ENCODE measurements at places on chromosomes 5 and 9. TPM values are rescaled to one million over a fixed set of nuclear protein-coding genes. Genes with fewer than 3 reads are reported as not detected.

SLC45A2 gene
- total RNA-seq: 0.82 TPM

PCDHGA9 gene
- total RNA-seq: 5.2 TPM

LMX1B gene
- 0.74 TPM for total RNA-seq

PDE6A gene
- total RNA-seq: not detected

AIF1L gene
- 15.4 TPM for total RNA-seq

CFAP90 gene
- total RNA-seq: not detected

QRFP gene
- not detected for total RNA-seq

LCN9 gene
- total RNA-seq: not detected

ZFP37 gene
- 1.0 TPM for total RNA-seq

CMYA5 gene
- 1,662 TPM for total RNA-seq

ST8SIA4 gene
- total RNA-seq: 1.9 TPM

ADAMTS6 gene
- total RNA-seq: 0.74 TPM

SIL1 gene
- 32.7 TPM for total RNA-seq

C5orf22 gene
- total RNA-seq: 18.8 TPM

ATP10B gene
- total RNA-seq: not detected

TMED9 gene
- total RNA-seq: 63.8 TPM

SPINK6 gene
- not detected for total RNA-seq

CNTLN gene
- total RNA-seq: 5.9 TPM

IFNA8 gene
- total RNA-seq: not detected

IFNK gene
- not detected for total RNA-seq

FCN2 gene
- not detected for total RNA-seq

DDX4 gene
- not detected for total RNA-seq

NADK2 gene
- total RNA-seq: 17.9 TPM

POLR3G gene
- 0.85 TPM for total RNA-seq

ANKRD31 gene
- total RNA-seq: 0.08 TPM

ENTPD8 gene
- not detected for total RNA-seq

SPINK7 gene
- total RNA-seq: not detected

CD274 gene
- 14.1 TPM for total RNA-seq

SLC46A2 gene
- not detected for total RNA-seq

DENND4C gene
- total RNA-seq: 55.4 TPM

Data from right atrium auricular region (tissue), 2 donors.